Ammon's horn (tissue), 1 donor: ENCODE measurements at places on chromosomes 11 and 22.
A peak's percentile ranks its signal among the peaks of the same experiment; 100 is the strongest.

DNA sequence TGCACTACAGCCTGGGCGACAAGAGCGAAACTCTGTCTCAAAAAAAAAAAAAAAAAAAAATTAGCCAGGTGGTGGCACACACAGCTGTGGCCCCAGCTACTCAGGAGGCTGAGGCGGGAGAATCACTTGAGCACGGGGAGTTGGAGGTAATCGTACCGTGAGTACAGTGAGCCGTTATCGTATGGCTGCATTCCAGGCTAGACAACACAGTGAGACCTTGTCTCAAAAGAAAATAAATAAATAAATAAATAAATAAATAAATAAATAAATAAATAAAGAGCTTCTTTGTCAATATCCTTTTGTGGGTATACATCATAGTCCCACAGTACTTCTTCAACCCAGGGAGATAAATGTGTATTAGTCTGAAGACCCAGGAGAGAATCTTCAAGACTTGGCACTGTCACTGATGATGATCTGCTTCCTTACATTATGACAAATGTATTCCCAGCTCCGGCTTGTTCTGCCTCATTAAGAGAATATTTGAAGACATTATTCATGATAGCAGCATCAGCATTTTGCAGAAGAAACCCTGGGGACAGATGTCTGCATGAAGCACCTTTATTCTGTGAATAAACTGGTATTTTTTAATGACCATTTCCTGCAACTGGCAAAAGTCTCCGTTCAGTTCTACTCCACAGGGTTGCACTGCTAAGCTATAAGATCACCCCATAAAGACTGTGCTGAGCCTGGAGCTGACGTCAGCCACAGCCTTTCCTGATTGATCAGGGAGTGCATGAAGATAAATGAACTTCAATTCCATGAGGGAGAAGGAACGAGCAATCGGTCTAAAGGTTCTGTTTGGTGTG lies 1.6 kb upstream of the ACY3 start:
- no peak for DNase-seq

- DNase-seq: no peak
Observed at GRCh38 chr11:12098601-12099000, 11.8 kb upstream of the MICAL2 start.

GRCh38 chr22:27885977-27886842 lies 32.8 kb downstream of the PITPNB start:
- DNase-seq: no peak

- no peak for DNase-seq
Observed at GRCh38 chr11:8758619-8759169, 76.1 kb downstream of the RPL27A start.

DNA sequence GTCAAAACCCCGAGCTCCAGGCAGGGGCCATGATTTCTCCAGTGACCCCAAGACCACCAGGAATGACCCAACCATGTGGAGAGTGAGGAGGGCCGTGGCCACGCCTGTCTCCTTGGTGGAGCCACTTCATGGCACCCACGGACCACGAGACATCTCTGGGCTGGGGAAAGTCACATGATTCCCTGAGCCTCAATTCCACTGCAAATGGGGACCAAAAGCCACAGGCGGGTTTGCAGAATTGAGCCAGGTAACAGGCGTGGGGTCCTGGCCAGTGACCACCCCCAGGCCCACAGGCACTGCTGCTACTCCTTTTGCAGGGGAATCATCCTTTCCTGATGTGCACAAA lies 178.9 kb downstream of the CTTN start:
- DNase-seq: no peak

DNA sequence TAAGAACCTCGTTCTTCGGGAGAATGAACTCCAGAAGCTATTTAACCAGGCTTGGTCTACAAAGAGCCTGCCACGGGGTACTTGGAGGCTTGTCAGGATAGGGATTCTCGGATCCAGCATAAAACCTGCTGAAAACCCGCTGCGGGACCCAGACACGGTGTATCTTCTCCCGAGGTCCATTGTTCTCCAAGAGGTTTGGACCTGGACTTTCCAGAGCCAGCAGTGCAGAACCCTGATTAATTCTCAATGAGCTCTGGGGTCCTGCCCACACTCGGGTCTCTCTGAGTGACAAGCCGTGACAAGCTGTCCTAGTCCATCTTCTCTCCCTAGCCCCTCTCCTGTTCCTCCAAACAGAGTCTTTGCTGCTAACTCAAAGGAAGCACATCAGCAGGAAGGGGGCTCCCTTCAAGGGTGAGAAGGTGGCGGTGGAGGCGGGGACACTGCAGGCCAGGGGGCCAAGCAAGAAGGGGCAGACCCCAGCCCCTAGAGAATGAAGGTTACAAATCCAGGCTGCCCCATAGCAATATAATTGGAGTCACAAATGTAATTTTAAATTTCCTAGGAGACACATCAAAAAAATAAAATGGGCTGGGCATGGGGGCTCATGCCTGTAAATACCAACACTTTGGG lies 12.2 kb downstream of the SHANK2 start:
- DNase-seq: no peak

GRCh38 chr22:35792506-35792905 lies 74.8 kb downstream of the APOL5 start:
- no peak for DNase-seq

- peak; percentile 29 for DNase-seq
Observed at GRCh38 chr11:74070723-74071492, 62.0 kb upstream of the UCP3 start.

GRCh38 chr11:118434553-118435289 lies 1.6 kb upstream of the KMT2A start:
- peak; percentile 76 for DNase-seq

DNA sequence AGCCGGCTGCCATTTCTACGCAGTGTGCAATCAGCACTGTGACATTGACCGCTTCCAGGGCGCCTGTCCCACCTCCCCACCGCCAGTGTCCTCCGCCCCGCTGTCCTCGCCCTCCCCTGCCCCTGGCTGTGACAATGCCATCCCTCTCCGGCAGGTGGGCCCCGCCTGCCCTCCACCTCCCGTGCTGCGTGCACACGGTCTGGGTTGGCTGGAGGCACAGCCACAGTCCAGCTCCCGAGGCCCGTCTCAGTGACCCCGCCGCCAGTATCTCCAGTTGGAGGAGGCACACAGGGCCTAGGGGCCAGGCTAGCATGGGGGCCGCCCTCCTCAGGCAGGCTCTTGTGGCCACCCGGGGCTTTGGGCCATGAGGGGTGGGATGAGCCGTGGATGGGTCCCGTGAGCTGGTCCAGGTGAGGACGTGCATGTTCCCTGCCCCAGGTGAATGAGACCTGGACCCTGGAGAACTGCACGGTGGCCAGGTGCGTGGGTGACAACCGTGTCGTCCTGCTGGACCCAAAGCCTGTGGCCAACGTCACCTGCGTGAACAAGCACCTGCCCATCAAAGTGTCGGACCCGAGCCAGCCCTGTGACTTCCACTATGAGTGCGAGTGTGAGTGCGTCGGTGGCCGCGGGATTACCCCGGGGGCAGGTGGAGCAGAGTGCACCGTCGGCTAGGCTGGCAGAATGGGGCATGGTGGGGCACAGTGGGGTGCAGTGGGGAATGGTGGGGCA lies 29.7 kb downstream of the MUC5B start:
- DNase-seq: no peak

GRCh38 chr11:105673089-105673488 lies 63.2 kb downstream of the GRIA4 start:
- DNase-seq: peak; percentile 14

- peak; percentile 83 for DNase-seq
Observed at GRCh38 chr11:124669193-124669592, 4.3 kb downstream of the SIAE start.

DNA sequence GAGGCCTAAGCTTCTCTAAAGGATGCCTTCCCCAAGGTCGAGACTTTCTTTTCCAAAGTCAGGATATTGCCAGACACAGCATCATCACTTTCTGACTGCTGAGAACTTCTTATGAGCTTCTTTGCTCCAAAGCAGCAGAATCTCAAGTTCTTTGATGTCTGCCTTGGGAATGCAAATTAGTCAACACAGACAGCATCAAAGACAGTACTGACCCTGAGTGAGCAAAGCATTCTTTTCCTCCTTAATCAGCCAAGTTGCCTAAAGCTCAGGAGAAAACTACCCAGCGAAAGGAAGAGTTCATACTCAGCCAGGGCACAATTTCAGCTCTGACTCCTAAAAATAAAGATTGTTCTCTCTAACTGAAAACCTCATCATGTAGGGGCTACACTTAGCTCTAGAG lies 98.0 kb downstream of the SLC36A4 start:
- no peak for DNase-seq

GRCh38 chr11:121889186-121889585 lies 226.8 kb downstream of the BLID start:
- DNase-seq: no peak

- DNase-seq: peak; percentile 40
Observed at GRCh38 chr22:37242395-37242918, 1.6 kb downstream of the RAC2 start.

DNA sequence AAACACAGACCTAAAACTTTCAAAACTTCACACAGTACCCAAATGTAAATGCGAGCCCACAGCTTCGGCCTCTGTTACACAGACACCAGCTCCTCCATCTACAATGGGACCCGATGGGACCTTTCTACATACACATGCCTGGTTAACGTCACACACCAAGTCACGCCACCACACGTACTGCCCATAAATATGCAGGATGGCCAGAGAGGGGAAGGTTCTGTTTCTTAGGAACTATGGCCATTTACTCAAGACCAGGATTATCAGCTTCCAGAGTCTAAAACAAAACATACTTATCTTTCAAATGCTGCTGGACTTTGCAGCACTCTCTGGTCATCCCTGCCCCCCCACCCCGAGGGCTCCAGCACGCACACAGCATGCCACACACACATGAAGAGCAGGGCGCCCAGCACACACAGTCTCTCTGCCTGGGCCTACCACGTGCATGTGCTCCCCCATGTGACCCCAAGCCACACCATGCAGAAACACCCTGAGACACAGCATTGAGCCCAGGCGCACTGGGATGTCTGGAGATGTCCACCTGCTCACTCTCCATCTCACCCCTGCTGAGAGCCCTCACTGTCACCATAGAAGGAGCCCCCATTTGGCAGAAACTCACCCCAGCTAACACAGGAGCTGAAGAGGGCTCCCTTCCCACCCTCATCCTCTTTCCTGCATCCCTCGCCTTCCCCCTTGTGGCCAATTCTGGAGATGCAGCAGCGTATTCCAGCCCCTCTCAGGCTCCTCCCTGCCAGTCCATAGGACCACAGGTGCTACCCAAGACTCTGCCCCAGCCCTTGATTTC lies 61.8 kb downstream of the SLC22A12 start:
- DNase-seq: peak; percentile 89

GRCh38 chr11:130144861-130145281 lies 14.7 kb upstream of the ST14 start:
- DNase-seq: no peak

GRCh38 chr11:121459413-121460017 lies 6.7 kb upstream of the SORL1-AS1 start:
- no peak for DNase-seq

- DNase-seq: peak; percentile 70
Observed at GRCh38 chr11:75313513-75314272, 37.8 kb downstream of the ARRB1 start.

GRCh38 chr11:95907476-95907875 lies 16.4 kb downstream of the MTMR2 start:
- DNase-seq: no peak

DNA sequence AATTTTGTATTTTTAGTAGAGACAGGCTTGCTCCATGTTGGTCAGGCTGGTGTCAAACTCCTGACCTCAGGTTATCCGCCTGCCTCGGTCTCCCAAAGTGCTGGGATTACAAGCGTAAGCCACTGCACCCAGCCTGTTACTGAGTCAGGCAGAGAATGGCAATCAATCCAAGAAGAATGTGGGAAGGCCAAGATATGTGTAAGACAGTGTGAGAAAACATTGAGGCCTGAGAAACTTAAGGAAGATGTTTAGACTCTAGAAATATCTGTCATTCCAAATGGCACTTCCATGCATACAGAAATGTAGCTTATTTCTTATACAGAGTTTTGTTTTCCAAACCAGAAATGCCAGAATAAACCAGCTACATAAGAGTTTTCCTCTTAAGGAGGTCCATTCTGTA lies 248.5 kb downstream of the ETS1 start:
- DNase-seq: no peak

- DNase-seq: peak; percentile 47
Observed at GRCh38 chr11:58609723-58610122, 12.7 kb upstream of the CNTF start.

DNA sequence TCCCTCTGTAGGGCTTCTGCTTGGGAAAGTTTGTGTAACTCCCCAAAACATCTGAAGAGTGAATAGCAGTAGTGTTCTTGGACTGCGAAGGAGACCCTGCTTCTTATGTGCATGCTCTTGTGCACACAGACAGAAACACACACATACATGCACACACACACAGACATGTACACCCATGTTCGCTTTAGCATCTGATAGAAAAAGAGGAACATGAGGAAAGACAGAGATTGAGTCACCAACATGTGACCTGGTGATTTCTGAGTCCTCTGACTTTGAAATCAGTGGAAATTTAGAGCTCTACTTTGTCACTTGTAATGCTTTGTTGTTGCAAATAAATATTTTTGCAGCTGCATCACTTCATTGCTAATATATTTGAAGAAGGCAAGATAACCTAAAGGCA lies 23.8 kb downstream of the CD44 start:
- DNase-seq: no peak

GRCh38 chr22:37027556-37027955 lies 8.0 kb downstream of the MPST start:
- no peak for DNase-seq

GRCh38 chr11:13269775-13270174 lies 7.8 kb upstream of the BMAL1 start:
- DNase-seq: no peak

DNA sequence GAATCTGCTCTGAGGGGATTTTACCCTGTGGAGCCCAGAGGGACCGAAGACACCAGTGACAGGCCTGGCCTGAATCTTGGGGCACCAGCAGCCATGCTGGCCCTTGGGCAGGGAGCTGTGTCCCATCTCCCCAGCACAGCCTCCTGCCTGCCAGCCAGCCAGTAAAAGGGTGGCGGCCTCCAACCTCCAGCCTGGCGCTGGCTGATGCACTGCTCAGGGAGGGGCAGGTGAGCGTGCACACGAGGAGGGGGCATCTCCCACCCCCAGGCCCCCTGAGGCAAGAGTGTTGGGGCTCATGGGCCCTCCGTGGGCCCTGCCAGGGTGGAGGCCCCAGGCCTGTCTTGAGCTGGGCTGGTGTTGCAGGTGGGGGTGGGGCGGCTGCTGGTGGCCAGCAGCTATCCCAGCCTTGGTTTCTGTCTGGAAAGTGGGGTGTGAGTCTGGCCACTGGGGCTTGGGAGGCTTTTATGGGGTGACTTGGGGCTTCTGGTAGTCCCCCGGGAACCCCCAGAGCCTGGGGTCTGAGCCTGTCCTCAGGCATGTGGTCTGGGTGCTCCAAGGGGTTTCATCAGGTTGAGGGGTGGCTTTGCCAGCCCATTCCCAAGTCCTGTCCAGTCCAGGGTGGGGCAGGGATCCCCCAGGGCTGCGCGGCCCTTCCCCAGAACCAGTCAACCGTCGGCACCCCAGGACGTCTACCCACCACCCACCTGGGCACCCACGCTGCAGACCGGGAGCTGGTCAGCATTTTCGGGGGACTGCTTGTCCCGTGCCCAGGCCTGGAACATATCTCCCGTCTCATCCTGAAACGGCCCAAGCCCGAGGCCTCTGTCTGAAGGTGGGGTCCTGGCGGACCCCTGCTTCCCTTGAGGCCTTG lies 17.8 kb downstream of the TSPAN4 start:
- no peak for DNase-seq
